ENCODE measurements at places on chromosomes 5 and 9.

- DNase-seq = no peak
Measured at GRCh38 chr5:143159031-143159430, 244.5 kb downstream of the NR3C1 start.

- DNase-seq = peak; percentile 80
Measured at GRCh38 chr5:458547-459353, 15.8 kb downstream of the EXOC3 start.

DNA sequence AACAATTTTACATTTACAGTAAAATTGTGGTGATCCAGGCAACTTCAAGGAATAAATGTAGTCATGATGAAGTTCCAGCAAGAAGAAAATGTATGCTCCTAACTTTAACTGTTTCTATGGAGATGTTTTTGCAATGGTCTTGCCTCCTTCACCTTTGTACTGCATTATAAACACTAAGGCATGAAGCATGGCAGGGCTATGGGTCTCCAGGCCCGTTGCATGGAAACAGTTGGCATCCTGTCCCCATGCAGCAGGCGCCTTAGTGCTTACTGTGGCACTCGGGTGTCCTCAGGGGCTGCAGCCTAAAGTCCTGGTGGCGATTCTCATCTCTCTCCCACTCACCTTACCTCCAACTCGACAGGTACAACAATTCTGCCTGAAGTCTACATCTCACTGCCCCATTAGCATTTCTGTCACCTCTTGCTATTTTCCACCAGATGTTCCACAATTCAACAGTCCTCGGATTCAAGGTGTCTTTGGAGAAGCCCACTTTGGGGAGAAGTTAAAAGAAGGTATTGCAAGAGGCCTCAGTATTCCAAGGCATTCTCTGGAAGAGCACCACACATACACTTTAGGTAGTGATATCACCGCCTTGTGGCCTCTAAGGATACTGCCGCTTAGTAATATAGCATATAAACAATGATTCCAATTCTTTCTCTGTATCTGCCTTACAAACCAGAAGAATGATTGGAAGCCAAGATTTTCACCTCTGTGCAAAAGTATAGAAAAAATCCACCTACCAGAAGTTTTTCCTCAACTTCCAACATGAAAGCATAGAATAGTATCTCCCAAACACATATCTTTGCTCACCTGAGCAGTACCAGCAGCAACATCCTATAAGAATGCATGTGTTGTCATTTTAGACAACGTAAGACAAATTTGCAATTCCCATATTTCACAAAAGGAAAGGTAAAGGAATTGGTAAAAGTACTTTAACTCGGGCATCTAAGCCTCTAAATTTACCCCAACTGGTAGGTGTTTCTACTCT lies 5.1 kb downstream of the LIFR start:
- peak; percentile 71 for DNase-seq

DNA sequence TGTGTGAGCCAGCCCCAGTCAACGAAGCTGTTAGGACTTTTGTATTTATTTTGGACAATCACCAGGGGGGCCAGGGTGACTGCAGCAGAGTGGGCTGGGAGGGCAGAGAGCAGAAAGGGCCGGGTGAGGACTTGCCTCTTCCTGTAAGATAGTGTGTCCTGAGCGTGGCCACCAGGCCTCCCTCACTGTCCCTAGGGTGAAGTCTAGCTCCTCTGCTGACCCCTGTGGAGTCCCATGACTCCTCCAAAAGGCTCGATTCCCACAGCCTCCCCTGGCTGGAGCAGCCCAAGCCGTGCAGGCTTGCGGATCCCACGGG lies 147.8 kb downstream of the RXRA start:
- peak; percentile 82 for DNase-seq

DNA sequence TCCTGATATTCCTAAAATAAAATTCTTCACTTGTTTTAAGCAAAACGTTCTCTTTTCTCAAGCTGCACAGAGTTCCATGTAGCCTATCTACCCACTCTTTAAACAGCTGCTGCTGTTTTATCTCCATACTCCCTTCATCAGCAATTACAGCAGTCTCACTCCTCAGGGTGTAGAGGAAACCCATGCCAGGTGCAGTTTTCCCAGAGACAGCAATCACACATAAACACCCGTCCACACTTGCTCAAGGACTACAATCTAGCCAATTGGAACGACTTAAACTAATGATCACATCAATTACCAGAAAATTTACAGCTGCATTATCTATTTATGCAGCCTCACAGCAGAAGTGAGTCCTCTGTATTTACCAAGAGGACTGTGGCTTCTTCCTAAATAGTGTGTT lies 141.7 kb downstream of the HTR1A start:
- no peak for DNase-seq

DNA sequence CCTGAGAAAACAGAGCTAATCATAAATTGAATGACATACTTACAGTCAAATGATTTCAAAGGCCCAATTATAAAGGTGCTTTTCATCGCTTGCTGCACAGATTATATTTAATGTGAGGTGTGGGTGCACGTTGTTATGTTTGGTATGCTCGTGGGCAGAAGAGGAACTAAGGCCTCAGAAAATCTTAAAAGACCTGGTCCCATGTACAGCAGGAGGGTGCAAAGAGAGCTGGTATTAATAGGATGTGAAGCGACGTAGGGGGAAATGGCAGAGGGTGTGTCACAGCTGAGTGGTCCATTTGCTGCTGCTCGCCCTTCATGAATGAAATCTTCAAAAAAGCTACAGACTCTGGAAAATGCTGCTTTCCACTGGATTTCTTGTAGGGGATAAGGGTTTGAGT lies 40.5 kb upstream of the IFNK start:
- no peak for DNase-seq

DNA sequence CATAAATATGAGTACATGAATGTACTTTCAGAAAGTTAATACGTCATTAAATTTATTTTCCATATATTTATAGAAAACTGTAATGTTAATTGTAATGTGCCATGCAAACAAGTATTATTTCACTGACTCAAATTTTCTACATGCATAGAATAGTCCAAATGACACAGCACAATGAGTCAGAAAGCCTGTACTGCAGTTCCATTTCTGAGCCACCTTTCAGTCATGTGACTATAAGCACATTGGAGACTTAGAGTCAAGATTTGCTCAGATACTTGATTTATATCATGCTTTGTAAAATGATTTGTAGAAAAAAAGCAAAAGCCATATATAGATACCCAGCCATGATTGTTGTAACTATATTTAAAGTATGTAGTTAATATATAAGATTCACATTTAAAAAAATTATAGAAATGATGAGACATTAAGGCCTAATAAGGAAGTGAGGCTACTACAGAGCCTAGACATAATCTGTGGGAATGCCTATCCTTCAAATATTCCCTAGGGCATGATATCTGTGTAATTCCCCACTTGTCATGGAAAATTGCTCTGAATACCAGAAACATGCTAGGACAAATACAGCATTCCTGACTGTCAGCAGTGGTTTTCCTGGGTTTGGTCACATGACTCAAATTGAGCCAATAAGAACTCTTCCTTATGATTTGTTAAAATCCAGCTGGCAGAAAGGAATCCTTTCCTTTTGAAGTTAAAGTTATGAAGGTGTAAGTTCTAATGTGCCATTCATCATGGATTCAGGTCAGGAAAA lies 50.0 kb downstream of the PTPRD start:
- DNase-seq = no peak

- no peak for DNase-seq
Measured at GRCh38 chr9:122988920-122989621, 44.4 kb upstream of the GPR21 start.

DNA sequence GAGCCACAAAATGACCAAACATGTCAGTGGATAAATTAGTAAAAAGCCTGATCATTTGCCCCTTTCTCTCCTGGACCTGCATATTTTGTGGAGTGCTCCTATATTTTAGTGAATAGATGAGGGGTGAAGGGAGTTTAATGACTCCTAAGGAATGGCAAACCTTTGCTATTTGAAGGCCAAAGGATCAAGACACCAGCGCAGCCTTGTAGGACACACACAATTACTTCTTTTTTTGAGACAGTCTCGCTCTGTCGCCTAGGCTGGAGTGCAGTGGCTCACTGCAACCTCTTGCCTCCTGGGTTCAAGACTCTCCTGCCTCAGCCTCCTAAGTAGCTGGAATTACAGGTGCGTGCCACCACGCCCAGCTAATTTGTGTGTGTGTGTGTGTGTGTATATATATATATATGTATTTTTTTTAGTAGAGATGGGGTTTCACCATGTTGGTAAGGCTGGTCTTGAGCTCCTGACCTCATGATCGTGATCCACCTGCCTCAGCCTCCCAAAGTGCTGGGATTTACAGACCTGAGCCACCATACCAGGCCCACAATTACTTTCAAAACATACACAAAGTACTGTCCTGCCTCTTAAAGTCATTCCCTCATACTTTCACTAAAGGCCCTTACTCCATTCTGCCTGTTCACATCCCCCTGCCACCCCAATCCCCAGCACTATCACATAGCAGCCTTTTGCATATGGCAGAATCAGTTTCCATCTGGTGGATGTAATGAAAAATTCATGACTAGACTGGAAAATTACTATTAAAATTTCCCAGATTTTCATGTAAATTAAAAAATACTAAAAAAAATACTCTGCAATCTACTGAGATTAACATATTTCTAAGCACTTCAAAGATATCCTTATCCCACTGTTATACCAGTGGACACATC lies 60.4 kb downstream of the CSNK1A1 start:
- no peak for DNase-seq

- DNase-seq = peak; percentile 69
Measured at GRCh38 chr5:54742417-54742891, 224.9 kb downstream of the SNX18 start.

- peak; percentile 6 for DNase-seq
Measured at GRCh38 chr9:89902450-89903140, 297.8 kb downstream of the GADD45G start.

DNA sequence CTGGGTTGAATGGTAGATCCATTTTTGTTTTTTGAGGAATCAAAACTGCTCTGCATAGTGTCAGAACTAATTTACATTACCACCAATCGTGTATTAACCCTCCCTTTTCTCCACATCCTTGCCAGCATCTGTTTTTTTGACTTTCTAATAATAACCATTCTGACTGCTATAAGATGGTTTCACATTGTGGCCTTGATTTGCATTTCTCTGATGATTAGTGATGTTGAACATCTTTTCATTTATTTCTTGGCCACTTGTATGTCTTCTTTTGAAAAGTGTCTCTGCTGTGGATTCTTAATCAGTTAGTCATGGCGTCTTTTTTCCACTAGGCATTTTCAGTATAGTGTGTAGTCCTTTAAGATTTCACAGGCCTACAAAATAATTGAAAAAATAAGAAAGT lies 2144.3 kb upstream of the C9orf72 start:
- no peak for DNase-seq

DNA sequence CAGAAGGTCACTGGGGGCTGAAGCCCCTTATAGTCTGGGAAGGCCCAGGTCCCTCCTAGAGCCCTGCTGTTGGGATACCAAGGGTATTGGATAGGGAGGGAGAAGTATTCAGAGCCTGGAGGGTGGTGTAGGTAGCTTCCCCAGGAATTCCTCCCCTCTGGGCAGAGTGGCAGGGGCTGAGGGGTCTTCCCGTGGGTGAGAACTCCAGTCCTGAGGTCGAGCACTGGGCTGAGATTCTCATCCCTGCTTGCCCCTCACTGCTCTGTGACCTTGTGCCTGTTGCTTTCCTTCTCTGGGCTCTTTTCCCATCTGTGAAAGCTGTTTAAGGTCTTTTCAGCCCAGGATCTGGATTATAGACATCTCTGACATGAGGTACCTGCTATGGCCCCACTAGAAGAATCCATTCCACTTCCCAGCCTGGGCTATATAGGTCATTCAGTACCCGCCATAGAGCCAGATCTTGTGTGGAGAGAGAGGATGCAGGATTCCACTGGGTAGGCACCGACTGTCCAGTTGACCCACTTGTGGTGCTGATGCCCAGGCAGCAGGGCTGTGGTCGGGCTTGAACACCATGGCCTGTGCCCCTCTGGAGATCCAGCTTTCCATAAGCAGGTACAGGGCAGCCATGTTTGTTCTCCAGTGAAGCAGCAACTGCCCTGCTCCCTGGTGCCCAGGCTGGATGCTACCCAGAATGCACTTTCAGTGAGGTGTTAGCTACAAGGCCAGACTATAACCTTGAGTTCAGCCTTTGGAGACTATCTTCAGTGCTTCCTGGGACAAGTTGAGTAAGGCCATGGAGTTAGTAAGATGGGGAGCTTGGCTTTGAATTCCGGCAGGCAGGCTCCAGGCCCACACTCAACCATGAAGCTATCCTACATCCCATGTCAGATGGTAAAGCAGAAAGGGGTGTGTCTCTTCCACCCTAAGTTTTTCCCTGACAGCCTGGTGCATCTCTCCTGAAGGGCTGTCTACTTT lies 60.1 kb downstream of the AMBP start:
- DNase-seq = no peak

DNA sequence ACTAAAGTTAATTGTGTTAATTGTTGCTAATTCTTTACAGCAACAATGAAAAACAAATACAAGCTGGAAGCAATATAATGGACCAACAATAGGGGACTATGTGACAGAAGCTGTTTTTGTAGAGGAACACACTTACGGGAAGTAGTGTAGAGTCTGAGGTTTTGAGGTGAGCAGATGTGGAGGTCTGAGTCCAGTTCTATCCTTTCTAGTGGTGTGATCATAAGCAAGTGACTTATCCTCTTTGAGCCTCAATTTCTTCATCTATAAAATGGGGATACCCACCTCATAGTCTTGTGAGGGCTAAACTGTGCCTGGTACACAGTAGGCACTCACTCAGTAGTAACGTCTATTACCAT lies 28.3 kb downstream of the ALG2 start:
- DNase-seq = no peak

- peak; percentile 54 for DNase-seq
Measured at GRCh38 chr9:132001567-132001966, 78.1 kb downstream of the MED27 start.

GRCh38 chr5:141182248-141182647 lies at the start of gene PCDHB16:
PCDHB16 (plus strand) TSS chr5:141182387; CDS start chr5:141182560, 173 bp downstream.
- DNase-seq = peak; percentile 12

DNA sequence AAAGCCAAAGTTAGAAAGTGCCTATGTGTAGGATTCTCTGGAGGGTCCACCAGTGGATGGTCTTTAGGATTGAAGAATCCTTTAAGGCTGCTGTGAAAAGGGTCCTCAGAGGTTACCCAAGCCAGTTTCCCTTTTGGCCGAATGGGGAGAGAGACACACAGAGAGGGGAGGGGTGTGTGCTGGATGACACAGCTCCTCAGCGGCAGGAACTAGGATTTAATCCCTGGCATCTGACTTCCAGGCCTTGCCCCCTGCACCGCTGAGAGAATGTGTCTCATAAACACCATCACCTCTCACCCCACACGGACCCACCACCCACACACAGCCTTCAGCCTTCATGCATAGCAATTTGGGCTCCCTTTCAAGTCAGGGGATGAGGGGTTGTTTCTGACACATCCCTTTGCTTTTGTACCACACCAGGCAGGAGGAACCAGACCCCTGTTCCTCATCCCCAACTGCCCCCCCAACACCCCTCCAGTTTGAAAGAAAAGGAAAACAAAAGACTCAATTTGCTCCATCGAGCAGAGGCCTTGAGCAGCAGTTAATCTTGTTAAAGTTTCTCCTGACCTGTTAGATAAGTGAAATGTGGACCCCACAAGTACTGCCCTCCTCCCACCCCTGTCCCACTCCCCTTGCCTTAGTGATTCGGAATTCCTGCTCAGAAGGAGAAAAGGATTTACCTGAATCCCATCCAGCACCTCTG lies 4.0 kb downstream of the PAPPA start:
- DNase-seq = peak; percentile 63

Data from cardiac fibroblast (primary cell).